Caki2 (cell line): ENCODE measurements at places on chromosomes 4 and X. TPM values are rescaled to one million over a fixed set of nuclear protein-coding genes. Genes with fewer than 3 reads are reported as not detected.

PLP2 gene
- 72.9 and 86.3 TPM in 2 replicates for total RNA-seq

- peak; percentile 27 for DNase-seq
These were observed 4.9 kb upstream of the ZNF81 start for GRCh38 chrX:47831788-47832187.

DCLK2 gene
- 11.1 and 29.7 TPM in 2 replicates for total RNA-seq

- no peak for DNase-seq
These were observed 42.8 kb upstream of the PRDM8 start for GRCh38 chr4:80154545-80154933.

GRCh38 chr4:19214591-19215186 is 1037.0 kb upstream of the SLIT2 start:
- no peak for DNase-seq

DNA sequence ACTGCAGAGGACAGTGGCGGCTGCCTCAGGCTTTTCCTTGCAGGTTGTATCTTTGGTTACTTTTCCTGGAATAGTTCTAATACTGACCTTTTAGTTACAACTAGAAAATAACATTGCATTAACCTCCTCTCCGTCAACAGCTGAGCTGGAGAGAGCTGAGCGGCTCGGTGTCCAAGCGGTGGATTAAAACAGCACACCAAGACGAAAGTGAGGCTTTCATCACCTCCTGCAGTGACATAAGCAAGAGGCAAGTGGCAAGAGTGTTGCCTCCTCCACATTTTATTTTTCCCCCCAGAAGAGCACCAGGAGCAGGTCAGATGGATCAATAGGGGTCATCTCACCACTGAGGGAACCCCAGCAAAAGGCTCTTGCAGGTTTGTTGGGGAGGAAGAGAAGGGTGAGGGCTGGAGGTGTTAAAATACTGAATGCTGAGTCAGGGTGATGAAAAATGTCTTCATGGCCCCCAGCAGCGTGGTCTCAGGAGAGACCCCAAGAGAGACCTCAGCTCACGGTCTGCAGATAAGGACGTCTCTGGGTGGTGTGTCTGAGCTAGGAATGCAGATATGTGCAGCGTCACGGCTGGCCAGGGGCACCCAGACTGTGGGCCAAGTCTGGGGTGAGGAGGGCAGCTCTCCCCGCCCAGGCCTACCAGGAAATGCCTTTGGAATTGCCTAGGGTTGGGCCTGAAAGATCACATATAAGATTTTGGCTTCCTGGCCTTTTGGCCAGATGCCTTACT is 50.3 kb downstream of the CASP3 start:
- no peak for DNase-seq

GRCh38 chr4:136032391-136032790 is 1499.9 kb downstream of the PCDH18 start:
- DNase-seq: no peak

GRCh38 chr4:23135792-23136645 is 443.3 kb downstream of the GBA3 start:
- peak; percentile 32 for DNase-seq

PF4V1 gene
- not detected in 2 replicates for total RNA-seq

GJB1 gene
- not detected in 2 replicates for total RNA-seq

KLHL4 gene
- total RNA-seq: 4.3 and 18.2 TPM in 2 replicates

DNA sequence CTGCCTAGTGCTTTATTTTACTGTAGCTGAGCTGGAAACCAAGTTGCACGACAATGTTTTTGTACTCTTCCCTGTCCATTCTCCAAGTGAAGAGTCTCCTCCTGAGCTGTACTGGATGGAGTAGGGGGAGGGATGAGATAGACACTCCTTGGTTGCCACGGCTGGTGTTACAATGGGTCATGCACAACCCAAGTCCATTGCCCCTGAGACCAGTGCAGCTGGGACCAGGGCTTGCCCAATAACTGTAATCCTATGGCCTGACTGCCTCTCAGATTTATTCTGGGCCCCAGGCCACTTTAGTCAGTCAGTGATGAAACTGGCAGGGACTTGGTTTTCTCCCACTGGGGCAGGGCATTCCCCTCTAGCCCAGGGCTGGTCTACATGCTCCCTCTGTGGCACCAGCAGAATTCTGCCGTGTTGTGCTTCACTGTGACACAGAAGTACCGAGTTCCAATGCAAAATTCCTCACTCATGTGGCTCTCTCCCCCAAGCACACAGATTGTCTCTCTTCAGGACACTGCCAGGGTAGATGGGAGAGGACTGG is 203.3 kb upstream of the PCDH18 start:
- DNase-seq: no peak

DNA sequence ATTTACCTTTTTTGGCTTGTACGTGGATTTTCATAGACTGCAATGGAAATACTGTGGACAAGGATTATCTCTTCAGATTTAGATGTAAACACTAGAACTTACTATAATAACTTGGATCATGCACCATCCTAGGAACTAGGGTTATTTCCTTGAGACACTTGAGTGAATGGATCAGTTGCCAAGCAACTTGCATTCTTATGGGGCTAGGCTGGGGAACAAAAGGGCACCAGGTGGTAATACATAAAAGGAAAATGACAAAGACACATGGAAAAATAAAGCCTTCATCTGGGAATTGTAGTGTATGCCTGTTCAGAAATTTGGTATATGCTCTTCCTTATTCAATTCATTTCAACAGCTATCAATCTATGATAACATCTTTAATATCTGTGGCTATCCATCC is 247.1 kb downstream of the SPRY1 start:
- no peak for DNase-seq

- no peak for DNase-seq
These were observed 24.1 kb upstream of the TMEM271 start for GRCh38 chr4:600166-600565.

WNK3 gene
- total RNA-seq: 0.96 and 2.7 TPM in 2 replicates

DNA sequence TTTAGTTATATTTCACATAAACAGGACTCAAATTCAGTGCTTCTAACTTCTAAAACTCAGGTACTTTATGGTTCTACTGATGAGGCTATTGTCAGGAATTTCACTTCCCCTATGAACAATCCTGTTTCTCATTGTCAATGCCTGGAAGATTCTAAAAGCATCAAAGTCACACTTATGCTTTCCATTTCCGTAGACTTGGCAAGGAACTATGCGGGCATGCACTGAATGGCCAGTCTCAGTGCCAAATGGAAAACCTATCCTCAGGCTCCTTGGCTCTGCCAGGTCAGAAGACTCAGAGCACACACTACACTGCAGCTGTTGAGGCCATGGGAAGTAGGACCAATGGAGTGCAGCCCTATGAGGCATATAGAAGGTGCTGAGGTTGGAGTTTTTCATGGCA is 97.0 kb upstream of the PTPN13 start:
- DNase-seq: no peak

- no peak for DNase-seq
These were observed 38.6 kb upstream of the AADAT start for GRCh38 chr4:170128219-170128804.

- peak; percentile 27 for DNase-seq
These were observed 11.0 kb upstream of the DUSP9 start for GRCh38 chrX:153635788-153636668.

USP46 gene
- 3.9 and 27.8 TPM in 2 replicates for total RNA-seq

DNA sequence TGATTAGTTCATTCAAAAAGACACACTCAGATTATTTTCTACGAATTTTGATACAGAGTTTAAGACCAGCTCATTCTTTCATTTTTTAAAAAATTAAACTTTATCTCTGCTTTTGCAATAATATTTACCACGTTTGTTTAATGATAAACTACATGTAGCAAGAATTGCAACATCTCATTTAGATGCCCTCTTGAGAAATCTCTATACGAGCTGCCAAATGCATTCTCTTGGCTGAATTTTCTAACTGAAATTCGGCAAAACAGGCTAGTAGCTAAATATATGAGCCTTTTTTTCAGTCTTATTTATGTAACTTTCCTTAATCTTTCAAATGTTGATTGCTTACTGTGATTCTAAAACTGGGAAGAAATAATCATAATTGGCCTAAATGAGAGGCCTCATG is 2.1 kb upstream of the GC start:
- no peak for DNase-seq

- no peak for DNase-seq
These were observed 656 bp upstream of the GSPT2 start for GRCh38 chrX:51742586-51742985.

MAGEE2 gene
- total RNA-seq: not detected in 2 replicates

DNA sequence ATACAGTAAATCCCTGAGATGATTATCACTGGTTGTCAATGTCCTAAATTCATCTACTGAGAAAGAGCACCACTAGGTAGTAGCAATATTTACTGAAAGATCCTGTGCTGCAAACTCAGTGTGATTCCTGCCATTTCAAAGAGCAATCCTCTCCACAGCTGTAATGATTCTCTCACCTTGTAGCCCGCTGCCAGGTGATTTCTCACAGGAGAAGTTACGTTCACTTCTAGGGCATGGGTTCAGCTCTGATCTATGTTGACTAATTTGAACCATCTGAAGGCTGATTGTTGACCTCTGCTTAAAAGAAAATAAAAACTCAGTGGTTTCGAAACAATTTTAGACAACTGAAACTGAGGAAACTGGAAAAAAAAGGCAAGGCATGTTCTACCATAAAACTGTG is 197.0 kb downstream of the FAT4 start:
- DNase-seq: no peak

DNA sequence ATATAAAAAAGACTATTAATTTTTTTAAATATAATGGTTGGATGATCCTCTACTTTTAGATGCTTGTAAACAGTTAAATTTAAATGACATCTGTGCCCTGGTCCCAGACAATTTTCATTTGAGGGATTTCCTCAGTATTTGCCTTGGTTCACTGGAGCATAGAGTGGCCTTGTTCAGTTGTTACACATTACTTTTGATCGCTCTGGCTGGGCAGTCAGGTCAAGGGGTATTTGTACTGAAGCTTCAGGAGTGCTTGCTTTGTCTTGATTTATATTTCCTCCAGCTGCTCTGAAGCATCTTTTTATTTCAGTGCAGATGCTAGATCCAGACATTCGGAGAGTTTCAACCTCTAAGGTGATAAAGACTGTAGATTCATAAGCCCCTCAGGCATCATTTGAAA is 50.0 kb downstream of the COMMD8 start:
- peak; percentile 56 for DNase-seq
